ENCODE measurements at places on chromosomes 2 and 18.
A peak's percentile ranks its signal among the peaks of the same experiment; 100 is the strongest.

- no peak for DNase-seq
Measured at GRCh38 chr18:79867666-79868065, 69.9 kb downstream of the KCNG2 start.

DNA sequence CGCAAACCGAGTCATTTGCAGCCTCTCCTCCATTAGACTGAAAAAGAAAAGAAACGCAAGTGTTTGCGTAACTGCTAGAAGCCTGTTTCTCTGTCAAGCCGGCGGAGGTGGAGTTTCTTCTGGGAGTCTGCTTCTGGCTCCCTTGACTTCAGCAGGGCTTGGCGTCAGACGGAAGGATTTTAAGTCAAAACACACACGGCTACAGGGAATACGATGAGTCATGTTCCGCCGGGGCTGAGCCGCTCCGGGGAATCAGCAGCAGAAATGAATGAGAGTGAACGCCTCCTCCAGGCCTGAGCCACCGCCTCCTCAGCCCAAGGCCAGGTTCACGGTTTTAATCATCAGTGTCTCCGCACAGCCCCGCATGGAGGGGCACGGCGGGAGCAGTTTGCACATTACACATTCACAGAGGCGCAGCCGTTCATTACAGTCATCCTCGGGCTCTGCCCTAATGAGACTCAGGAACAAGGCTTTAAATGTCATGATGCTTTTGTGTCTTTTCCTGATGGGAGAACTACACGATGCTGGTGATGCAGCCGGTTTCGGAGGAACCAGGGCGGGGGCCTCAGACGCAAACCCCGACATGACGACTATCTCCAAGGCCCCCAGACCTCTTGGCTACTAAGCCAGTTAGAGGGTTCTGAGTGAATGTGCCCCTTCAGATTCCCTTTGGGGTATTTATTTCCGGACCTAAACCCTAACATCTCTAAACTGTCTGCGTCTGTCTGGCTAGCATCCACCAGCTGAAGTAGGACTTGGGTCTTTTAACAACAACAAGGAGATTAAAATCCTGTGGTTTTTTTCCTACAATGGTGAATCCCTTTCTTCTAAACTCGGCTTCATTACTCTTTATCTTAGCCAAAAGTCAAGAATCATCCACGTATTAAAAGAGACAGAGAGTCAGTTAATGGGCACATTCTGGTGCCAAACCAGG is 11.1 kb upstream of the SCG2 start:
- peak; percentile 82 for DNase-seq

GRCh38 chr2:201127152-201127511 is 11.2 kb downstream of the CFLAR start:
- no peak for DNase-seq

DNA sequence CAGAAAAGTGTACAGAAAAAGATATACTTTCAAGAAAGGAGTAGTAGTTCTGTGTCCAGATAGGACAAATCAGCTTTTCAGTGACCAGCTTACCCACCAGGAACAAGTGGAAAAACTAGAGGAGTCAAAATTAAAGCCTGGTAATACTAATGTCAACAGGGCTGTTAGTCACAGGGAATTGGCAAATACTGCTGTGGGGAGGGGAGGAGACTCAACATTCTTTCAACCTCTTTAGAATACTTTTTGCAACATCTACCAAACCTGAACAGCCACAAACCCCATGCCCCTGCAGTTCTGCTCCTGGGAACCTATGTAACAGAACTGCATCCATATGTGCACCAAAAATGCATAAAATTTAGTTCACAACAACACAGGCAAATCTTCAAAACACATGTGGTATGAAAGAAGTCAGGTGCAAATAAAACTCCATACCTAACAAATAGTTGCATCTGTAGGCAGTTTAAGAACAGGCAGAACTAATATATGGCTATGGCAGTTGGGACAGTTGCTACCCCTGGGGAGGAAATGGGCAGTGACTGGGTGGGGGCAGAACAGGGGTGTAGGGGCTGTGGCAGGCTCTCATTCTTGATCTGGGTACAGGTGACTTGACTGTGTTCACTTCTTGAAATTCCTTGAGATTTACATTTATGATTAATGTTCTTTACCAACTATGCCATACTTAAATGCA is 9.7 kb downstream of the CMPK2 start:
- DNase-seq, result no peak

DNA sequence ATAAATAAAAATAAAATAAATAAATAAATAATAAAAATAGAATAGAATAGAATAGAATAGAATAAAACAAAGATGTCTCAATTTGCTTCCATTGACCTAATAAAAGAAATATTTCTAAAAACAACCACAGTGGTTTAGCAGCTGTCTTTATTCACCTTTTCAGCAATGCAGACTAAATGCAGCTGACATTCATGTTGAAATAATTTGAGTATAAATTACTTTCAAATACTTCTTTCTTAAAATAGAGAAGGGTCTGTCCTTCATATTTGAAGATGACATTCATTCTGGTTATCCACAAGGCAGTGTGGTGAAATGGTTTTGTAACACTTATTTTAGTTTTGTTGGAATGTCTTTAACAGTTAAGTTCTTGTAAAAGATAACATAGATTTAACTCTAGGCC is 469.4 kb downstream of the IRS1 start:
- DNase-seq, result no peak

DNA sequence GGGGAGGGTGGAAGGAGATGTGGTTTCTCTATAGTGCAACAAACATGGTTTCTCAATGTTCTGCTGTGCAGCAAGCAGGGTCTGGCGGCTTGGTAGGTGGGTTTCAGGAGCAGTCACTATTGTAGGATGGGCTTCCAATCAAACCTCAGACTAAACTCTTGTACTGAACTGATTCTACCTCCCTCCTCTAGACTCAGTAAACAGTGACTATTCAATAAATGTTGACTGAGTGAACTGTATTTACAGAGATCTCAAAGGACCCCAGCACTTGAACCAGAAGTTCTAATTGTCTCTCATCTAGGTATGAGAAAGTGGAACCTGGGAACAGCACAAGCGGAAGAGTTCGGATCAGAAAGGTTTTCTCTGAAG is 26.8 kb upstream of the CYP27A1 start:
- DNase-seq, result no peak

DNA sequence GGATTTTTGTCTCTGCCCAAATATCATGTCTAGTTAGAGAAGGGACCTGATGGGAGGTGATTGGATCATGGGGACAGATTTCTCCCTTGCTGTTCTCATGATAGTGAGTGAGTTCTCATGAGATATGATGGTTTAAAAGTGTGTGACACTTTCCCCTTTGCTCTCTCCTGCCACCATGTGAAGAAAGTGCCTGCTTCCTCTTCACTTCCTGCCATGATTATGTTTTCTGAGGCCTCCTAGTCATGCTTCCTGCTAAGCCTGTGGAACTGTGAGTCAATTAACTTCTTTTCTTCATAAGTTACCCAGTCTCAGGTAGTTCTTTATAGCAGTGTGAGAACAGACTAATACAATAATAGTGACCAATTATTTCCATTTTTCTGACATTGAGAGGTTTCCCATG is 167.3 kb upstream of the CYRIA start:
- no peak for DNase-seq

GRCh38 chr2:188600536-188601210 is 309.0 kb downstream of the GULP1 start:
- DNase-seq, result no peak

GRCh38 chr2:1099418-1099817 is 148.8 kb downstream of the SNTG2 start:
- no peak for DNase-seq

DNA sequence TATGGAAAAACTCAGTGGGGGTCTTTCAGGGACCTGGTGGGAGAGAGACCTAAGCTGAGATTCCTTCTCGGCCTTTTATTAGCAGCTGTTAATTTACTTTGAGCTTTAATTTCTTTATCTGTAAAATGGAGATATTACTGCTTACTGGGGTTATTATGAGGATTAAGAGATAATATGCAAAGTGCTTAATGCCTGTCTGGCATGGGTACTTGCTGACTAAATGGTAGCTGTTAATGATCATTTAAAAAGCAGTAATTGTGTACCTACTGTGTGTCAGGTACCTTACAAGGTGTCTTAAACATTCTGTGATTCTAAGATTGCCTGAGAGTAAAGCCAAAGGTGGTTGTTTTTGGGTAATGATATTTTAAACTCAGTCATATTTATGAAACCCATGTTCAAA is 2.6 kb downstream of the ITGA6 start:
- DNase-seq, result no peak
